ENCODE measurements at places on chromosomes 1 and 21.

GRCh38 chr1:157505481-157506272, 46.6 kb downstream of the FCRL5 start:
- DNase-seq = no peak

DNA sequence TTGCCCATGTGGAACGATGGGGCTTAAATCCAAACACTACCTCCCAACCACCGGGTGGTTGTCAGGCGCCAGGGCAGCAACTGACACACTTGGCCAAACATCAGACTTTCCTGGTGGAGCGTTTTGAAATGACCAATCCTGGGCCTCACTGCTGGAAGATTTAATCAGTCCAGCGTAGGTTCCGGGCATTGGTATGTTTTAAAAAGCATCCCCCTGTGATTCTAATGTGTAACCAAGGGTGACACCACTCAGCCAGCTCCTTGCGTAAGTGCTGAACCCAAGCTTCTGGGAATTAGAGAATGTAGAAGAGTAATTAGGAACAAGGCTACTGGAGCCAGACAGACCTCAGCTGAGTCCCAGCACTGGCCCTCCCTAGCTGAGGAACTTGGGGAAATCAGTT, 44.8 kb upstream of the KAZN start:
- DNase-seq = no peak

- no peak for DNase-seq
These were observed 13.5 kb downstream of the E2F2 start for GRCh38 chr1:23517581-23517980.

- DNase-seq = no peak
These were observed 26.8 kb upstream of the BEND5 start for GRCh38 chr1:48803474-48803873.

DNA sequence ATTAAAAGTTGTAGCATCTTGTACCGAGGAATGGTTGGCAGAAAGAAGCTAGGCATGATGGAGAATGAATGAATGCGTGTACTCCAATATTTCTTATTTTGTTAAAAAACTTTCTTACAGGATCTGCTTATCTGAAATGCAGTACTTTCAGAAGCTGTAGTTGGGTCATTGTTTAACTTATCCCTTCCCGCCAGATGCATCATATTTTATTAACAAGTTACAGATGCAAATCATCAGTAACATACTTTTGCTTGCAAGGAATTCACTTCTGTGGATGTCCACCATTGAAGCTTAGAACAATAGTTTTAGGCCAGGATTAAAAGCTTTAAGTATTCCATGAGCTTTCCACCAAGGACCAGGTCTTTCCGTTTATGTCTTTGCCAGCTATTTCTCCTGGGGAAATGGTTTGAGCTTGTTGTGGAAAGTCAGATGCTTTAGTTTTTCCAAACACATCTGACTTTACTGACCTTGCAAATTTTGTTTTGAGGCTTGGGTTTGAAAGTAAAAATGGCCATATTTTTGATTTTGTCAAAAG, 65.4 kb downstream of the PATJ start:
- no peak for DNase-seq

DNA sequence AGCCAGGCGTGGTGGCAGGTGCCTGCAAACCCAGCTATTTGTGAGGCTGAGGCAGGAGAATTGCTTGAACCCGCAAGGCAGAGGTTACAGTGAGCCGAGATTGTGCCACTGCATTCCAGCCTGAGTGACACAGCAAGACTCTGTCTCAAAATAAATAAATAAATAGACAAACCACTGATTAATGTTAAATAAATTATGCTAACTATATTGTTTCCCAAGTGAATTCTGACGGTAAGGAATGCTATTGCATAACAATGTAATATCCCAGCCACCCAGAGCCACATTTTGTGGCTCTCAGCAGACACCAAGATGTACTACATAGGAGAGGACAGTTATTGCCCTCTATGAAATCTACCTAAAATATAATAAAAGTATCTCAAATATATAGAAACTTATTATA, 55.4 kb downstream of the LPGAT1 start:
- DNase-seq = no peak

DNA sequence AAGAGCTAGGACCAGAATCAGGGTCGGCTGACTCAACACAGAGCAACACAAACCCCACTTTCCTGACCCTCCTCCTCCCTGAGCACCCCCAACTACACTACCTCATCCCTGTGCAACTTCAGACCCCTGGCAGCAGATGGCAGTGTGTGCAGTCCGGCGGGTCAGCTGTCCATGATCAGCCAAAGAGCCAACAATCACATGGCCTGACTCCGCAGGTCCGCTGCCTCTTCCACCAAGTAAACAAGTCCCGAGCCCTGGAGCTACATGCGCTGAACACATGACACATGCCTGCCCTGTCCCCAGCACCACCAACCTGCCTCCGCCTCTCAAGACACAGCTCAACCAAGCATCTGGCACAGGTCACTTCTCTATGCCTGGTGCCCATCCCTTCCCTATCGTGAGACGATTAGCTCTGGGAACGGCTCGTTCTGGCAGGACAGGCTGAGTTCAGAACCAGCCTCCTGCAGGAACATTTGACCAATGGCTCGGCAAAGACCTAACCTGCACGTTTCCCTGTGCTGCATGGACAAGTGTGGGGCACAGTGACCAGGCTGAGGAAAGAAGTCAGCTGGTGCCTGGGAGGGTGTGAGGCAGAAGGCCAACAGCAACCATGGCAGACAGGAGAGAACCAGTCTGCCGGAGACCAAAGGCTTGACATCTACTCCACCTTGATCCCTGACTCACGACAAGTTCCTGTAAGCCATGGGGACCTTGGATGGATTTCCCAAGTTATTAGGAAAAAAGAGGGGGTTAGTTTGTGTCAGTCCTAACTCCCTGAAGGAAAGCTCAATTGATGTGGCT, 60.3 kb downstream of the CD46 start:
- no peak for DNase-seq

DNA sequence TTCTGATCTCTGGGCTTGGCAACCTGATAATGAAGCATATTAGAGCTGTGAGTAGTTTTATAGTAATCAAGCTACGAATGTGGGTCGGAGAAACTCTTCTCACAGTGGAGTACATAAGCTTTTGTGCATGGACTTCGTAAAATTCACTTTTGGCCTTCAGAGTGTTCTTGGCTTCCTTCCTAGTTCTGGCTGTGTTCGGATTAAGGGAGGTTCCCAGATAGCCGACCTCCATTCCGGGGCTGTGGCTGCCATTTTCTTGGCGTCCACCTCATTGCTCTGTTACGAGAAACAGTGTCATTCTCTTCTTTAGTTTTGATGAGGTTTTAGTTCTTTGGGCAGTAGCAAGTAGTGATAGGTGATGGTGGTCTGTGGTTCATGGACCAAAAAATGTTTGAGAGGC, 26.3 kb downstream of the CAMTA1 start:
- DNase-seq = no peak

- no peak for DNase-seq
These were observed 205.0 kb upstream of the NFIA start for GRCh38 chr1:60877376-60877775.

- no peak for DNase-seq
These were observed 19.5 kb upstream of the CCDC17 start for GRCh38 chr1:45643321-45643720.

GRCh38 chr1:8070381-8070811, 44.3 kb upstream of the ERRFI1 start:
- no peak for DNase-seq
